ENCODE measurements at places on chromosomes 7 and 10.

DNA sequence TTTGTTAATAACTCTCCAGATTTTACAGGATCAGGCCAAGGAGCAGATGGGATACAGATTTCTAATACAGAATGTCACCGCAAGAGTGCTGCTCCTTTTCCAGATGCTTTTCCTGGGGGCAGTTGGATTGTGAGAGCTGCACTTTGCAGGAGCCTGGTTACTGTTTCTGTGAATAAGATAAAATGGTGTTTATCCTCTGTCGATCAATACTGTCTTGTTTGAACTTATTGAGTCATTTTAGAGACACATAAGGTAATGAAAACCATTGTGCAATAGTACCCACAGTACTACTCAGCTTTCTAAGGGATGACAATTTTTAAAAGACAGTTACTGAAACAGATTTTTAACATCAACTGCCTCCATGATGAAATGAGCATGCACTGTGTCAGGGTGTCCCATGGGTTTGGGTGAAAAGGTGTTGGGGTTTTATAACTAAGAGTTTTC is 2.9 kb downstream of the A1CF start:
- no peak for DNase-seq

- DNase-seq, result no peak
Measured at GRCh38 chr7:17019106-17019505, 137.3 kb upstream of the AGR3 start.

DNA sequence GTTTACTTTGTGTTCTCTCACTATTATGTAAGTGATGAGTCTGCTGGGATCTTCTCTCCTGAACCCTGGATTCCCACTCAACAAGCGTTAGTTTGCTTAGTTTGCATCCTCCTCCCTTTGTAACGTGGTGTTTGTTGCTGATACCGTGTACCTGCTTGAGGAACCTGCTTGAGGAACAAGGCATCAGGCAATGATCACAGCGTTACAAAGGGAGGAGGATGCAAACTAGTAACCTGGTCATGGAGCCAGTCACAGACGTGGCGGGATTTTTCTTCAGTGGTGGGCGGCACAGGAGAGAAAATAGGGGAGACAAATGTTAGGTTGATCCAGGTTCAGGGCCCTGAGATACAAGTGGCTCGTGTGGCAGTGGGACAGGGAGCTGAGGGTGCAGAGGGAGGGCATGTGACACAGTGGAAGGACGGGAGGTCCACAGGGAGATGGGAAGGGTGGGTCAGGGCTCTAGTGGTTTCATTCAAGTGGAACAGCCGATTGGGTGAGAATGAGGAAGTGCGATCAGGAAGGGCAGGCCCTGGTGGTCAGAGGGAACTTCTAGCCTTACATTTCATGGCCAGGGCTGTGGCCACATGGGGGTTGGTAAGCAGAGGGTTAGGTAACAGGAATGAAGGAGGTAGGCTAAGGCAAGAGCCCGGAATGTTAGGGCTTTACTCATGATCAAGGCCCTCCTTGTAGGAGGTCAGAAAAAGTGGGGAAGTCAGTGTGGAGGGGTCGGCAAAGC is 38.0 kb downstream of the SNX10 start:
- DNase-seq, result no peak

- no peak for DNase-seq
Measured at GRCh38 chr7:104156842-104157277, 51.0 kb downstream of the ORC5 start.

- no peak for DNase-seq
Measured at GRCh38 chr7:99863847-99864440, 12.9 kb downstream of the OR2AE1 start.

DNA sequence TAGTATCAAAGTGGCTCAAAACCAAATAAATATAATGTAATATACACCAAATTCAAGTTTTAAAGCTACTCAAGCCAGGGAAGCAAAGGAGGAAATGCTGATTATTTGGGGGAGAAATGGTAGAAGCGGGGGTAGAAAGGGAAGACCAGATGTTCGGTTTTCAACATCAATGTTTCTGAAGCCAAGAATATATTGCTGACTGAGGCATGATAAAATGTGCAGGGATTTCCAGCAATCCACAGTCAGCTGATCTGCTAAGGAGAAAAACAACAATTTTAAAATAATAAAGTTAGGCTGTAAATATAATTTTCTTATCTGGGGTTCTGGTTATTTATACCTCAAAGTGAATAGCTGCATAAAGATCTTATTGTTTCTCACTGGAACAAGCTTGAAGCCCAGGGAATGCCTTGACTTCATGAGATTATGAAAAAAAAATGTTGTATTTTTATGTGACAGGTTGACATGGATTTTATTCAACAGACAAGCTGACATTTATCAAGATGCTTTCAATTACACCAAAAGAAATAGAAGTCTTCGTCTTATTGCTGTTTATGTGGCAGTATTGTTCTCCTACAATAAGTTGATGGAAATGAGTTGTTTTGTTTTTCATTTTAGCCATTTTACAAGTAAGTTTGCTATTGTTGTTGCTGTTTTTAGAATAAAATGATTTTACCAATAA is 28.6 kb upstream of the BMPER start:
- DNase-seq, result no peak

- DNase-seq, result no peak
Measured at GRCh38 chr7:50821457-50822008, 38.8 kb upstream of the GRB10 start.

- DNase-seq, result no peak
Measured at GRCh38 chr10:36211856-36212255, 569.8 kb upstream of the FZD8 start.

- DNase-seq, result no peak
Measured at GRCh38 chr7:99499371-99499720, 735 bp downstream of the ZNF394 start.

GRCh38 chr7:118472581-118472980 is 248.1 kb downstream of the ANKRD7 start:
- no peak for DNase-seq

- DNase-seq, result no peak
Measured at GRCh38 chr10:6035101-6035834, 26.9 kb downstream of the IL2RA start.

- no peak for DNase-seq
Measured at GRCh38 chr10:118816471-118817168, 61.9 kb upstream of the CACUL1 start.

DNA sequence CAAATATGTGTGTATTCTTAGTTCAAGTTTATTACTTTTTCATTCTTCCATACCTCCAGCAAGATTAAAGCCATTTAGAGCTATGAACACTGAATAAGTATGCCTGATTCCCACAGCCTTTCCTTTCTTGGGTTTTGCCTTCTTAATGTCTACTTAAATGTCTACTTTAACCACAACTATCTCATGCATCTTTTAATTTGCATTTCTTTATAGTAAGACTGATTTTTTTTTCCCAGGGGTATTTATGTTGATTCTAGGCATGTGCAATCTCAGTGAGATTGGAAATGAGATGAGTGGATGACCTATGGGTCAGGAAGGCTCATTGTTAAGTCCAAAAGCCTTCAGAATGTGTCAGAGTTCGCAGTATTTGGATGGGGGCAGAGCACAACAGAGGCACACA is 3.6 kb downstream of the PCBD1 start:
- DNase-seq, result no peak

DNA sequence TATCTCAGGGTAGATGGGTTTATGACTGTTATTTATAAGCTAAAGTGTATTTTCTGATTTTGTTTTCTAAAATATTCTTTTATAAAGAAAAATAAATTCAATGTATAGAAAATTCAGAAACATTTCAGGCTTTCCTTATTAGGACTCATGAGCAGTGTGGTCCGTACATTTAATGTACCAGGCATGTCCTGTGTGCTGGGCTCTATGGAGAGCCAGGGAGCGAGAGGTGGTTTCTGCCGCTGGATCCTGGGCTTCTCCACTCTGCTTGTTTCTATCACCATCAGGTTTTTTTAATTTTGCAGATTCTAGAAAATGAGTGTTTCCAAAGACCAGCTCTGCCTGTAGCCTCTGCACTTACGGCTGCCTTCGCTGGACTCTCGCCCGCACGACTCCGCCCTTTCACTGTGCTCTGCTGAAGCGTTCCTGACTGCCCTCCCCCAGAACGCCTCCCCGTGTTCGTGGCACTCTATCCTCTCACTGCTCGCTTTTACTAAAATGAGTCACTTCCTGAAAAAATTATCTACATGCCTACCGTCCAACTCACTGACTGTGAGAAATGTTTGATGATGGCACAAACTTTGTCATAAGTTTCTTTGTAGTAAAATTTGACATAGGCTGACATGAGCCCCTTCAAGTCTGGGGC is 188.5 kb downstream of the ZMYND11 start:
- peak; percentile 12 for DNase-seq

DNA sequence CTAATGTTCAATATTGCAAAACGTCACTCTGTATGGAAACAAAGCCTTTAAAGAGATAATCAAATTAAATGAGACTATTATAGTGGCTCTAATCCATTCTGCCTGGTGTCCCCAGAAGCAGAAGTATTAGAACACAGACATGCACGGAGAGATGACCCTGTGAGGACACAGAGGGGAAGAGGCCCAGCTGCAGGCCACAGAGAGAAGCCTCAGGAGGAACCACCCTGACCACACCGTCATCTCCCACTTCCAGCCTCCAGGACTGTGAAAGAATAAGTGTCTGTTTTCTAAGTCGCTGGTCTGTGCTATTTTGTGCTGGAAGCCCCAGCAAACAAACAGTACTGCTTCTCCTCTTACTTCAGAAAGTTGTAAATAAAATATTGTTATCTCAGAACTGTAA is 283.5 kb upstream of the ADARB2 start:
- no peak for DNase-seq

DNA sequence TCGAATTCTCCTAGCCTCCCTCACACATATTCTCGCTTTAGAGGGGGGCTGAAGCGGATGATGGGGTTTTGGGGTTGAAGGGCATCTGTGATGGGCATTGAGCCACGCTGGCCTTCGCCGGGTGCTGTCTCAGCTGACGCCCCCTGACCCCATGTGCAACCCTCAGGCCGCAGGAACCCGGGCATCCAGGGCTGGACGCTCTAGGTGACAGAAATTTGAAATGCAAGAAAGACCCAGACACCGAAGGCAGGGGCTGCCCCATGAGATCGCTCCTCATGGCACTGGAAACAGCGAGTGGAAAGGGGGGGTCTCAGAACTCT is 664 bp upstream of the C10orf88 start:
- DNase-seq, result no peak

- DNase-seq, result no peak
Measured at GRCh38 chr10:106252541-106252940, 912.0 kb downstream of the SORCS1 start.

All from stimulated activated CD4-positive, alpha-beta T cell treated with anti-CD3 and anti-CD28 coated beads, TNF-alpha, amount 100 ng/mL, for 48 hours (primary cell).